HL-60 (cell line): ENCODE measurements at places on chromosomes 13 and 19.

GRCh38 chr19:54312436-54313377 lies at the start of gene LILRA5:
TSS of gene LILRA5 (minus strand) at chr19:54313166. CDS start at chr19:54313019, 147 bp downstream.
- no peak for DNase-seq

DNA sequence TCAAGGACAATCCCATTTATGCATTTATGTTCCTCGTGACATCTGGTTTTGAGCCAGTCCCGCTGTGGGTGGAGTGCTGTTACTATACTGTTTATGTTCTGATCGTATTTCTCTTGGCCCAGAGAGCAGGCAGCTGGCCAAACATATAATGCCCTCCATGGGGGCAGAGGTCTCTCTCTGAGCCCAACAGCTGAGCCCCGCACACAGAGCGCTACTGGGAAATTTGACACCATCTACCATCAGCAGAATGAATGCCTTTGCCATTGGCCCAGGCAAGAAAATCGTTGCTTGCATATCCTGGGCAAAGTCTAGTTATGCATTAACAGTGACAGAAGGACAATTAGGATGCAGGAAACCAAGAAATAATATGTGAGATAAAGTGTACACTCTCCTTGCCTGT lies 126.8 kb upstream of the CACNA1A start:
- no peak for DNase-seq

DNA sequence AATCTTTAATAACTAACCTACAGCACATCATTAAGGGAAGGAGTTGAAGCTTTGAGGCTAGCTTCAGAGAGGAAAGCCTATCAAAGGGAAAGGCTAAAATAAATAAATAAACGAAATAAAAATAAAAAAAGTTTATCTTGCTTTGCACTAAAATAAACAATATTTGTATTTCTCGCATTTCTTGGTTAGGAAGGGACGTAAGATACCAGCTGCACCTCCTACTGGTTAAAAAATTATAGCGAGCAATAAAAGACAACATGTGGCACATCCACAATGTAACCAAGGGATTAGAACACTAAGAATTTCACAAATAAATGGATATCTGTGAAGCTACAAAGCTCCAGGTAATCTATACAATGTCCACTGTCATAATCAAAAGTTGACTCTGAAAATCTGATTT lies 194.5 kb downstream of the DACH1 start:
- DNase-seq = no peak

DNA sequence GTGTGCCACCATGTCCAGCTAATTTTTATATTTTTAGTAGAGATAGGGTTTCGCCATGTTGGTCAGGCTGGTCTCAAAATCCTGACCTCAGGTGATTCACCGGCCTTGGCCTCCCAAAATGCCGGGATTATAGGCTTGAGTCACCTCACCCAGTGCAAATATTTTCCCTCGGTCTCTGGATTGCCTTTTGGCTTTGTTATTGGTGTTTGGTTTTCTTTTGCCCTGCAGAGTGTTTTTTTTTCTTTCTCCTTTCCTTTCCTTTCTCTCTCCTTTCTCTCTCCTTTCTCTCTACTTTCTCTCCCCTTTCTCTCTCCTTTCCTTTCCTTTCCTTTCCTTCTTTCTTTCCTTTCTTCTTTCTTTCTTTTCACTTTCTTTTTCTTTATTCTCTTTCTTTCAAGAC lies 33.2 kb downstream of the KDM4B start:
- DNase-seq = no peak

DNA sequence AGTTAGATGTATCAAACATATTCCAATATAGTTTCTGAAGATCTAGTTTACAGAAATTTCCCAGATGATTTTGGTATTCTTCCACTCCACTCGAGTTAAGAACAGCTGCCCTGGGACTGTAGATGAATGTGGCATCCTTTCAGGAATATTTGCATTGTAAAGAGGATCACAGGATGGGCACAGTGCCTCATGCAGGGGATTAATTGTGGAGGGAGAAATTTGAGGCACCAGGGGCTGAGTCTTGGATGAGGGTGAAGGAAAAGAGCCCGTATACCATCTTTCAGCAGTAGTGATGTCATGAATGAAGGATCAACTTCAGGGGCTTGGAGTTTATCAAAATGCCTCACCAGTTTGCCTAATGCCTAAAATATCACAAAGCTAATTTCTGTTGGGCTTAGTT lies 4.0 kb upstream of the PDS5B start:
- DNase-seq = no peak
